ENCODE measurements at places on chromosomes 5 and 9. TPM values are rescaled to one million over a fixed set of nuclear protein-coding genes. Genes with fewer than 3 reads are reported as not detected.
A peak's percentile ranks its signal among the peaks of the same experiment; 100 is the strongest.

- DNase-seq, result no peak
Measured at GRCh38 chr5:175060257-175060656, 335.9 kb downstream of the MSX2 start.

TEX48 gene
- not detected for total RNA-seq

RNF224 gene
- total RNA-seq, result 0.38 TPM

DNA sequence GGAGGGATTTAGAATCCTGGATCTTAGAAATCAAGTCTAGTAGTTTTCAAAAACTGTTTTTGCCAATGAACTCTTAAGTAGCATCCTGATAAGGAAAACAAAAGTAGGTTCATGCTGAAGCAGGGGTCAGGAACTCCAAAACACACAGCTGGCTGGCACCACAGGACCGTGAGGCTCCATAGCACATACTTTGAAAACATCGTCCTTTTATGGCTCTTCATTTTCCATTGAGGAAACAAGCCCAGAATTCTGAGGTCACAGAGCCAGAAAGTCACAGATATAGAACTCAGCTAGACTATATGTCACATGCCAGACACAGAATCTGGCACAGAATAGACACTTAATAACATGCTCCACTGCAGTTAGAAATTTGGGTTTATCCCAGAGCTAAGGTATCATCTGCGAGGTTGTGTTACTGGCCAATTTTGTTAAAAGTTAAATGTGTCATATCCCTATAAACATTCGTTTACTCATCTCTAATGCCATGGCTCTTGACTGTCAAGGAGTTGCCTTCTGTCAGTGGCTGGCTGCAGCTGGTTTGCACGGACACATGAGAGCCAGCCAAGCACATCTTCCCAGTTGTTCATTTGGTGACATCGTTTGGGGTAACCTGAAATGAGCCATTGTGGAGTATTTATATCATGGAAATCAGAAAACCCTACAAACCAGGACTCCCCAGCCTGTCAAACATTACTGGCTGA is 58.8 kb downstream of the FAM78A start:
- no peak for DNase-seq

- no peak for DNase-seq
Measured at GRCh38 chr5:61784341-61784740, 452.3 kb downstream of the ZSWIM6 start.

DNA sequence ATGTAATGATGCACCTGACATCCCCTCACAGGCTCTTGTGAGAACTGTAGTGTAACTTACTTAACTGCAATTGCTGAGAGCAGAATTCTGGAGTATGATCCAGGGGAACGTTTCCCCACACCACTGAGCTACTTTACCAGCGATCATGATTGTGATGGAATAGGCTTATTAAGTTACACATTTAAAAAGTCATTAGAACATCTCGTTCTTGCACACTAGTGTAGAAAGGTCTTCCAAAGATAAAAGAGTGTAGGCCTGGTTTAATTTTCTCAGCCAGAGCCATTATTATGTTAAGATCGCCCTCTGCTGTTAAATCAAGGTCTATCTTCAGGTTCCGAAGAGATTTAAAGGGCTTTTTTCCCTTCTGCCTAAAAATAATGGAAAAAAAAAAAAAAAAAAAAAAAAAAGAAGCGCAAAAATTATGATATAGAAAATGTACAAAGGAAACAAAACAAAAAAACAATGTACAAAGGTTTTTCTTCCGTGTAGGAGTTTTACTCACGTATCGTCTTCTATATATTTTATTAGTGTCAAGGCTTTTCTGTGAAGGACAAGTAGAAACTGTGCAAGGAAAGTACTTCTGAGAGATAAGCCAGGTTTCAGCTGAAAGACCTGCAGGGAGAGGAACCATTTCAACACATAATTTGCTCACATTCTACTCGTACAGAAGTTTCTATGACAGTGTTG is 18.6 kb upstream of the MOB3B start:
- DNase-seq, result peak; percentile 55

Data from HT-29 (cell line).